Suprapubic skin (tissue), 4 donors: ENCODE measurements at places on chromosomes 2 and 18.
A peak's percentile ranks its signal among the peaks of the same experiment; 100 is the strongest.

GRCh38 chr2:226115102-226115831 lies 684.4 kb downstream of the IRS1 start:
- H3K36me3 ChIP-seq: no peaks in the 10 kb centered on the region
- H3K27ac ChIP-seq: peak overlapping the region; percentile 70
- no peaks in the 10 kb centered on the region for H3K27me3 ChIP-seq

DNA sequence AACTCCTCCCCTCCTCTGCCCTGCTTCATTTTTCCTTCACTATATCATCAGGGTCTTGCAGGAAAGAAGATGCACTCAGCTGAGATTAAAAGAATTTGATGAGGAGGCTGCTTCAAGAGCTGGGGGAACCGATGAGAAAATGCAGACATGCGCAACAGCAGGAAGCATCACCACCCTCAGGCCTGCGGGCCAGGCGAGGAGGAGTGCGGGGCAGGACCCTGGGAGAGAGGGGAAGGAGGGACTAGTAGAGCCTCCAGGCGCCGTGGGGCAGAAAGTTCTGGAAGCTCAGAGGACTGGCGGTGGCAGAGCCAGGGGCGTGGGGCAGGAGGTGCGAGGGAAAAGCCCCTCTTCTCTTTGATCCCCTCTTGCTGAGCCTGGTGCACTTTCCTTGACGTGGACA lies 108.2 kb downstream of the CD226 start:
- no peak overlapping the region for H3K27ac ChIP-seq
- no peaks in the 10 kb centered on the region for H3K36me3 ChIP-seq
- no peaks in the 10 kb centered on the region for H3K4me1 ChIP-seq
- DNase-seq: no peak
- no peaks in the 10 kb centered on the region for H3K27me3 ChIP-seq

GRCh38 chr2:190304404-190304803 lies 15.2 kb downstream of the HIBCH start:
- no peak overlapping the region for H3K4me3 ChIP-seq
- peaks cover 44% of the 10 kb centered on the region for H3K36me3 ChIP-seq
- H3K4me1 ChIP-seq: peaks cover 3% of the 10 kb centered on the region
- no peak overlapping the region for H3K27ac ChIP-seq
- DNase-seq: no peak

- H3K27me3 ChIP-seq: peaks cover 37% of the 10 kb centered on the region
- no peak for DNase-seq
- H3K36me3 ChIP-seq: no peaks in the 10 kb centered on the region
These were observed 16.4 kb downstream of the ESPNL start for GRCh38 chr2:238116298-238117198.

DNA sequence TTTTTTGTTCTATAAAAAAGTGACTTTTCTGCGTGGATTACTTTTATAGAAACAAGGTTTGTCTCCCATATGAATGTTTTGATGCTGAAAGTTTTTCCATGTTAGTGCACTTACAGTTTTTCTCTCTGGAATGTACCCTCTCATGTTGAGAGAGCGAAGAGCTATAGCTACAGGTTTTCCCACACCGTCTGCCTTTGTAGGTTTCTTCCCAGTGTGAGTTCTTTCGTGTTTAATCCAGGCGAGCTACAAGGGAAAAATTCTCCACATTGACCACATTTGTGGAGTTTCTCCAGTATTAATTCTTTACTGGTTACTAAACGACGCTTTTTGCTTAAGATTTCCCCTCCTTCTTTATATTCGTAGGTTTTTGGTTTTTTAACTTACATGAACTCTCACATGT lies 85.1 kb downstream of the ACSL3 start:
- no peaks in the 10 kb centered on the region for H3K27me3 ChIP-seq
- no peak for DNase-seq
- no peak overlapping the region for H3K4me3 ChIP-seq
- H3K36me3 ChIP-seq: peaks cover 8% of the 10 kb centered on the region

DNA sequence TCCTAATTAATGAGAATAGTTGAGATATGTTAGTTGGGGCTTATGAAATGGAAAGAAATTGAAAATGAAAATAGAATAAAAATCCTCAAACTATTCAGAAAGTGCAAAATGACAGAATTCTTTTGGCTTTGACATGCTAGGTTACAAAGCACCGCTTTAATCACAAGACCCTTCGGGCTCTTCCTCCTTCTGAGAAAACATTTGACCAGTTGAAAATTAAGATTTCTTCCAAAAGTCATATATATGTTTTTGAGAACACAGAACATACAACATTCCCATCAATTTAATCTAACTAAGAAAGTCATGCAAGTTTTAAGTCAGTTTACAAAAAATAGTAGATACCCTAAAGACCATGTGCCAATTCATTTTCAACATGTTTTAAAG lies 2.2 kb upstream of the SLC40A1 start:
- H3K36me3 ChIP-seq: no peaks in the 10 kb centered on the region
- no peaks in the 10 kb centered on the region for H3K27me3 ChIP-seq
- no peak overlapping the region for H3K27ac ChIP-seq
- DNase-seq: no peak

GRCh38 chr2:71564790-71565189 lies 111.4 kb downstream of the DYSF start:
- DNase-seq: no peak
- no peak overlapping the region for H3K27ac ChIP-seq
- H3K4me3 ChIP-seq: no peak overlapping the region
- peaks cover 10% of the 10 kb centered on the region for H3K27me3 ChIP-seq
- peaks cover 5% of the 10 kb centered on the region for H3K4me1 ChIP-seq
- no peaks in the 10 kb centered on the region for H3K36me3 ChIP-seq

DNA sequence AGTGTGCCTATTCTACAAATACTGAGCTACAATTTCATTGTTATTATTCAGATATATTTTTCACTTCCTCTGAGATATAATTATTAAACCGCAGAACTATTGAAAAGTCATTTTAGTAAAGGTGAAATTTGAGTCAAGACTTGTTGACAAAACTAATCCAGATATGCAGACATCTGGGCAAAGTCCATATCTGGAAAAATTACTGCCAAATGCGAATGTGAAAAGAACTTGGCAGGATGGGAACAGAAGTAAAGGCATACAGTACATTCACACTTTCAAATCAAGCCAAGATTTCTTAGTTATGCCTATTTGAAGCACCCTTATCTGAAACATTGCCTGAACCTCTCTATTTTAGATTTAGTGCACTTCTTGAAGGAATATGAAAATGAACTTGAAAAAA lies 923.6 kb downstream of the CCDC85A start:
- H3K4me1 ChIP-seq: no peaks in the 10 kb centered on the region
- no peaks in the 10 kb centered on the region for H3K27me3 ChIP-seq
- H3K27ac ChIP-seq: no peak overlapping the region
- no peaks in the 10 kb centered on the region for H3K36me3 ChIP-seq

GRCh38 chr2:162261032-162261945 lies 18.0 kb upstream of the FAP start:
- peak; percentile 77 for DNase-seq
- H3K4me1 ChIP-seq: peaks cover 17% of the 10 kb centered on the region
- no peak overlapping the region for H3K4me3 ChIP-seq
- peaks cover 7% of the 10 kb centered on the region for H3K36me3 ChIP-seq
- peak overlapping the region; percentile 78 for H3K27ac ChIP-seq

GRCh38 chr2:168029071-168029470 lies 218.3 kb downstream of the STK39 start:
- H3K27me3 ChIP-seq: no peaks in the 10 kb centered on the region
- H3K36me3 ChIP-seq: no peaks in the 10 kb centered on the region
- DNase-seq: no peak
- no peak overlapping the region for H3K27ac ChIP-seq
- no peak overlapping the region for H3K4me3 ChIP-seq
- no peaks in the 10 kb centered on the region for H3K4me1 ChIP-seq

GRCh38 chr18:36411745-36412168 lies 114.2 kb downstream of the FHOD3 start:
- DNase-seq: no peak
- no peaks in the 10 kb centered on the region for H3K36me3 ChIP-seq
- H3K27ac ChIP-seq: no peak overlapping the region
- no peak overlapping the region for H3K4me3 ChIP-seq
- no peaks in the 10 kb centered on the region for H3K27me3 ChIP-seq
- no peaks in the 10 kb centered on the region for H3K4me1 ChIP-seq
